CD4-positive, alpha-beta T cell treated with Interleukin-12 subunit alpha and Interleukin-12 subunit beta, for 1 hour (primary cell): ENCODE measurements at places on chromosomes 13 and 19.

- DNase-seq, result peak; percentile 56
Observed at GRCh38 chr13:43804461-43805070, 17.8 kb upstream of the ENOX1 start.

- no peak for DNase-seq
Observed at GRCh38 chr13:74886502-74886901, 595.5 kb downstream of the TBC1D4 start.

GRCh38 chr19:33241530-33242101 is 16.0 kb upstream of the SLC7A10 start:
- DNase-seq, result peak; percentile 63

- DNase-seq, result no peak
Observed at GRCh38 chr13:78586706-78587105, 16.6 kb downstream of the POU4F1 start.

DNA sequence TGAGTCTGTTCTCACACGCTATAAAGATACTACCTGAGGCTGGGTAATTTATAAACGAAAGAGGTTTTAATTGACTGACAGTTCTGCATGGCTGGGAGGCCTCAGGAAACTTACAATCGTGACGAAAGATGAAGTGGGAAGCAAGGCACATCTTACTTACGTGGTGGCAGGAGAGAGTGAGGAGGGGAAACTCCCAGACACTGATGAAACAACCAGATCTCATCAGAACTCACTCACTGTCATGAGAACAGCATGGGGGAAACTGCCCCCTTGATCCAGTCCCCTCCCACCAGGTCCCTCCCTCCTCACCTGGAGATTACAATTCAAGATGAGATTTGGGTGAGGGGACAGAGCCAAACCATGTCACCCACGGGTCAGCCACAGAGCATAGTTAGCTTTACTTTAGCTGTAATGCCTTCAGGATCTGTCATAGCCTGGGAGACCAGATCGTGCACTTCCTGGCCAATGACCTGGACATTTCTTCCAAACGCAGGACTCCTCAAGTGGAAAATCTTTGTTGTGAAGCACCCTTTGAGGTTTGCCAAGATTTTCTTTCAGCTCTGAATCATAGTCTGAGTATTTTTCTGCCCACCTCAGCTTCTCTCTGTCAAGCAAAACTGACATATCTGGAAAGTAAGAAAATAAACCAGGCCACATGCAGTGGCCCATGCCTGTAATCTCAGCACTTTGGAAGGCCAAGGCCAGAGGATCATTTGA is 25.2 kb upstream of the HIF3A start:
- DNase-seq, result no peak

DNA sequence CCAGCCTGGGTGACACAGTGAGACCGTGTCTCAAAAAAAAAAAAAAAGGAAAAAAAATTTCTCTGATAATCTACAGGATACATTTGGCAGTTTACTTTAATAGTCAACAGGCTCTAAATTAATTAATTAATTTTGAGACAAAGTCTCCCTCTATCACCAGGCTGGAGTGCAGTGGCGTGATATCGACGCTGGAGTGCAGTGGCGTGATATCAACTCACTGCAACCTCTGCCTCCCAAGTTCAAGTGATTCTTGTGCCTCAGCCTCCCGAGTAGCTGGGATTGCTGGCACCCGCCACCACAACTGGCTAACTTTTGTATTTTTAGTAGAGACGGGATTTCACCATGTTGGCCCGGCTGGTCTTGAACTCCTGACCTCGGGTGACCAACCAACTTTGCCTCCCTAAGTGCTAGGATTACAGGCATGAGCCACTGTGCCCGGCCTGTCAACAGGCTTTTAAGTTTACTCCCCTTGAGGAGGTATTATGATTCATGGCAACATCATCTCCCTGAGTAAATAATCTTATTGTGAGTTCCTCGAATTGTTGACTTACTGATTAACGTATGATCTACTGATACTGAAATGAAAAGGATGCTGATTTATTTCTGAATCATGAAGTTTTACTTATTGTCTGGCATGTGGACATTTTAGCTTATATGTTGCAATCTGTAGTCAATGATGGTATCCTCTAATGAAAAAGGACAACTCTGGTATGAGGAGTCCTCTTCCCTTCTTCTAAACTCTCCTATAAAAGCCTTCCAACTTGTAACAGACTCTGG is 21.3 kb upstream of the MTRF1 start:
- DNase-seq, result no peak

GRCh38 chr13:35255241-35255640 is 221.2 kb downstream of the MAB21L1 start:
- DNase-seq, result no peak

DNA sequence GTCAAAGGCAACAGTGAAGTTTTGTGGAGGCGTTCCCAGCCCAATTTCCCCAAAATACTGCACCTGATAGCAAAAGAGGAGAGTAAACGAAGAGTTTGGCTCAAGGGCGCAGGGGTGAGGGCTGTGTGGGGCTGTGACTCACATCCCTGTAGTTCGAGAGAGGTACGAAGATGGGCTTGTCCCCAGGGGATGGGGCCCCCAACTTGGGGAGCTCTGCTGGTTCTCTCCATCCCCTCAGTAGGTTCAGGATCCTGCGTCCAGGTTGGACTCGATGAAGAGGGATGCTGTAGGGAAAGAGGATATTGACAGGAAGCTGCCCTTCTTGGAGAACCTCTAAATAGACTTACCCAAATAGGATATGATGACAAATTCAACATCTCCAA is 3.4 kb downstream of the NAPSA start:
- no peak for DNase-seq

DNA sequence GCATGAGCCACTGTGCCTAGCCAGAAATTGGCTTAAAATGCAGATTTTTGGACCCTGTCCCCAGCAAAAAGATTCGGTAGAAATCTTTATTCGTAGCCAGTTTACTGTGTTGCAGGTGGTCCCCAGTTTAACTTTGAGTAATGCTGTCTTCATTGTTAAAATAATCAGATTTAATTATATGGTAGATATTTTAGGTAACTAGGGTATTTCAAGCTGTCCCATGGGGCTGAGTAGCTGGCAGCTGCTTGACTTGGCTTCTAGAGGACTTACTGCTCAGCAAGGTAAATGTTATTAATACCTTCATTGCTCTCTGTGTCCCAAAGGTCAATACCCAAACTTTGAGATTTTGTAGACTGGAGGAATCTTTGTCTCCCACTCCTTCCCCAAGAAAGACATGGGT is 21.1 kb downstream of the LSM14A start:
- no peak for DNase-seq

DNA sequence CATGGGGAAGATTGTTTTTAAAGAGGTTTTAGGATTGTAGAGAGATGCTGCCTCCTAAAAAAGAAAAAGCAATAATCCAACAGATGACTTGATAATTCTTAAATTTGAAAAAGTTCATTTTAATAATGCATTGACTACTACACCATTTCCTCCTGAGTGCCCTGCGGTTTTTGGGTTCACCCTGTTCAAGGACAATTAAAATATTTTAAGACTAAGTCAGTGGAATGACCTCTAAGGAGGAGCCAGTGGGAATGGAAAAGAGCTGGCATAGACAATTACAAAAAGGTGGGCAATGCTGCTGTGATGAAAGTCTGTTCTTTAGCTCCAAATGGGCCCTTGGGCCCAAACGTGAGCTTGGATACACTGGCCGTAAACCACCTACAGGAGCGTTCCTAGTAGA is 217.8 kb downstream of the LHFPL6 start:
- no peak for DNase-seq

GRCh38 chr13:45564133-45564776 is 51.3 kb downstream of the ERICH6B start:
- no peak for DNase-seq

- no peak for DNase-seq
Observed at GRCh38 chr13:52845334-52845761, 3.1 kb downstream of the PCDH8 start.

DNA sequence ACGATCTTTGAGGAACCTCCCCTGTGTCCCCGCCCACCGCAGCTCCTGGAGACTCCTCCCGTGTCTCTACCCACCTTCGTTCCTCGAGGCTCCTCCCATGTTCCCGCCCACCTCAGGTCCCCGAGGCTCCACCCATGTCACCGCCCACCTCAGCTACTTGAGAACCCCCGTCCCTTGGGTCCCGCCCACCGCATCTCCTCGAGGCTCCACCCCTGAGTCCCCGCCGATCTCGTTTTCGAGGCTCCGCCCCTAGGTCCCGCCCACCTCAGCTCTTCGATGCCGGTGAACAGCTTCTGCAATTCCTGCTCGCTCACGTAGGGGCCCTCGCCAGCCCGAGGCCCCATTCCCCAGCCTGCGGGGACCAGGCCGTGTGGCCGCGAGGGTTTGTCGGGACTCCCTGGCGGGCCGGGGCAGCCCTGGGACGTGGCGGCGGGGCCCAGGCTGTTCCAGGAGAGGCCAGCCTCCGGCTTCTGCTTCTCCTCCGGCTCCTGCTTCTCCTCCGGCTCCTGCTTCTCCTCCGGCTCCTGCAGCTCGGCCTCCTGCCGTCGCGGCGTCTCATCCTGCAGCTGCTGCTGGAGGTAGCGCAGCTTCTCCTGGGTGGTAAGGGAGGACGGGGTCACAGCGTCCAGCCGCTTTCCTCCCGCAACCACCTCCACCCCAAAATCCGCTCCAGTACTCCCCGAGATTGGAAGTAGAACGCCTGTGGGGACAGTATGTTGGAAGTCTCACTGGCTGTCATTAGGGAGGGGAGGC is 16.7 kb downstream of the TSKS start:
- DNase-seq, result peak; percentile 63

GRCh38 chr13:98252931-98253470 is 75.9 kb upstream of the RNF113B start:
- DNase-seq, result no peak

- no peak for DNase-seq
Observed at GRCh38 chr19:40392894-40393517, 3.0 kb upstream of the HIPK4 start.

- no peak for DNase-seq
Observed at GRCh38 chr13:29162638-29163235, 342.6 kb downstream of the MTUS2 start.

- no peak for DNase-seq
Observed at GRCh38 chr19:3039641-3040077, 10.6 kb upstream of the TLE2 start.

DNA sequence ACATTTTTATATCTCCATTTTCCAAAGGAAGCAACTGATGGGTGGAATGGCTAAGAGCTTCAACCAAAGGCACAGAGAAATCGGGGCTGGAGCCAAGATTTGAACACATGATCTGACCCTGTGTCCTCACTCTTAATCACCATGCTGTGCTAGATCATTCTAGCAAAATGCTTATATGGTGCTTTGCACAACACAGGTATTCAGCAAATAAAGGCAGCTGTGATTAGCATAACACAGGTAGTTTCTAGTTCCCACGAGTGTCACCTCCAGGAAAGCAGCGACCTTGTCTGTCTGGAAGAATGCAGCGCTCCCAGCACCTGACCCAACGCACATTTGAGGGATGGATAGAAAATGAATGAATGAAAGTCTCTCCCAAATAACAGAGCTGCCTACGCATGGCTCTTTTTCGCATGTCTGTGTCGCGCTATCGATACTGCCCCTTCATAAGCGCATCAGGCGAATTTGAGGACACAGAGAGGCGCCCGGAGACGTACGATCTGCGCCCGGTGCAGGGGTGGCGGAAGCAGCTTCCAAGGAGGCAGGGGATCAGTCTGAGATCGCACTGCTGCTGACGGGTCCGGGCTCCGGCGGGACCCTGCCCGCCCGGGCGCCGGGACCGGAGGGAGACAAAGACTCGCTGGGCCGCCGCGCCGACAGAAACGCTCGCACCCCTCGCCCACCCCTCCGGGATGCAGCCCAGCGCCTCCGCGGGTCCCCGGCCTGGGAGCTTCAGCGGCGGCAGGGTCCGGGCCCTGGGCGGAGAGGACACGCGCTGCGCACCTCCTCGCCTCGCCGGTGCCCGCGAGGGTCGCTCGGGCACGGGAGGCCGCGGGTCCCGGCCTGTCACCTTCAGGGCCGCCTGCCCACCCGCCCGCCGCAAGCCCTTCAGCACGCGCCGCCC is 609 bp downstream of the EPS15L1 start:
- peak; percentile 20 for DNase-seq

GRCh38 chr19:13058951-13059660 is 43.6 kb downstream of the LYL1 start:
- no peak for DNase-seq

GRCh38 chr13:109747524-109747923 is 38.9 kb downstream of the IRS2 start:
- no peak for DNase-seq

DNA sequence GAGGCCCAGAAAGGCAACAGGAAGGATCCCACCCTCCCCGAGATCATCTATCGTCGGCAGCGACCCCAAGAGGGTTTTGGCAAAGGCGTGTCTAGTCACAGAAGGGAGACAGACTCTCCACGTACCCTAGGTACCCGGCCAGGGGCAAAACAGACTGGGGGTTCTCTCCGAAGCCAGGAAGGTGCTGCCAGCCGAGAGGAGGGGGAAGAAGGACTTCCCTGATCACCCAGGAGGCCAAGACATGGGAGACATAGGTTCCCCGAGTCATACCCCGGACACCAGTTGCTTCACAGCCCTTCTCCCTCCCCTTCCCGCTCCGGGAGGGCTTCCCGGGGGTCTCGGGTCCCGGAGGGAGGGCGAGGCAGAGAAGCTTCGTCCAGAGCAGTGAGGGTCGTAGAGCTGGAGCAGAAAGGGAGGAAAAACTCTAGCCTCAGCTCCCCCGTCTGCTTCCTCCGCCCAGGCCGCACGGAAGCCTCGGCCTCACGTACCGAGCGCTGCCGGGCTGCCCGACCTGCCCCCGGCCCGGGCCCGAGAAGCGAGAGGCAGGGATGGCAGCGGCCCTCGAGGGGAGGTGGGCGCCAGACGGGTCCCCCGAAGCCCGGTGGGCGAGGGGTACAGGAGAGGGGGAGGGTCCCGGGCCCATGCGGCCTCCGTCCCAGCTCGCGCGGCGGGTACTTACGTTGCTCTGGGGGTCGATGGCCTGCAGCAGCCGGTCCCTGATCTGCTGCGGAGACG is 644 bp downstream of the MED26 start:
- DNase-seq, result no peak

DNA sequence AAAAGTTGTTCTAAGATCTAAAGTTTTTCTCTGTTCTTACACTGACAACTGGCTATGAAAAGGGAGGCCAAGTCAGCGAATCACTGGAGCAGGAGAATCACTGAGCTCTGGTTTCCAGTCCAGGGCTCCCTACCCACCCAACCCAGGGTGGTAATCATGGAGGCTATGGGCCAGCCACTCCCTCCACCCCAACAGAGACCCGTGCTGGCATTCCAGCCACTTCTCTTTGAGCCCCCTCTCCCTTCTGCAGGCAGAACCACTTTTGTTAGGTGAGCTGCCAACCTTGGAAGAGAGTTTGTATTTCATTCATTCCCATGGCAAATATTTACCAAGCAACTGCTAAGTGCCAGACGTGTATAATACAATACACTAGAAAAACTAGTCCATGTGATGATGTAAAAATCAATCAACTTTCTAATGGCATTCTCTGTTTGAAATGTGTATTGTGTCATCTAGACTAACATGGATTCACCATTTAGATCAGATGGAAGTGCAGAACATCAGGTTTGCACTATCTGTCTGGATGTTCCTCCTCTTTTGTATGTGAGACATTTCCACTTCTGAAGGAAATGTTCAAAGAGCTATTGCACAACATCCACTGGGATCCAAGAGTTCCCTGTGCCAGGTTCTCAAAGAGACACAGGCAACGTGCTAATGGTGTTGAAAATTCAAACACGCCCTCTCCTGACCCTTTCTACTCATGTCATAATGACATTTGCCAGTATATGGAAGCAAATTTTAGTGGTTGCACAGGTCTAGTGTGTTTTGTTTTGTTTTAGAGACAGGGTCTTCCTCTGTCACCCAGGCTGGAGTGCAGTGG is 5.3 kb downstream of the MLNR start:
- no peak for DNase-seq

GRCh38 chr13:38883783-38884182 is 106.8 kb downstream of the STOML3 start:
- DNase-seq, result no peak
